ENCODE measurements at places on chromosomes 5 and 9.

GRCh38 chr5:16592255-16592654 lies 24.5 kb downstream of the RETREG1 start:
- no peak for DNase-seq

GRCh38 chr9:7146582-7146981 lies 388.8 kb downstream of the KDM4C start:
- DNase-seq, result no peak

DNA sequence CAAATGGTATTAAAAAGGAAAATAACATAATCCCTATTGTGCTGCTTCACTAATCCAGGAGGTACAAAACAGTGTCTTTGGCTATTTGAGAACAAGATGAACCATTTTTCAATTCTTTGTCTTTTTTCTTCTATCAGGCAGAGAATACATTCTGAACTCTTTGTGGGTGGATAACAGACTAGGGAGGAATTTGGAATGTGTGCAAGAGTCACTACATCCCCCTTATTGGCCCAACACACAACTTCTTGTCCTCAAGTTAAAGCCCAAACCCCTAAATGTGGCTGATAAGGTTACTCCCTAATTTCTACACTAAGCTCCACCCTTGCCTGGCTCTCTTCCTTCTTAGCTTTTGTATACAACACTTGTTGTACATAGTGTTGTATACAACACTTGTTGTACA lies 342.7 kb upstream of the RFX3 start:
- DNase-seq, result no peak

- DNase-seq, result no peak
Measured at GRCh38 chr9:123923377-123923776, 6.5 kb downstream of the DENND1A start.

DNA sequence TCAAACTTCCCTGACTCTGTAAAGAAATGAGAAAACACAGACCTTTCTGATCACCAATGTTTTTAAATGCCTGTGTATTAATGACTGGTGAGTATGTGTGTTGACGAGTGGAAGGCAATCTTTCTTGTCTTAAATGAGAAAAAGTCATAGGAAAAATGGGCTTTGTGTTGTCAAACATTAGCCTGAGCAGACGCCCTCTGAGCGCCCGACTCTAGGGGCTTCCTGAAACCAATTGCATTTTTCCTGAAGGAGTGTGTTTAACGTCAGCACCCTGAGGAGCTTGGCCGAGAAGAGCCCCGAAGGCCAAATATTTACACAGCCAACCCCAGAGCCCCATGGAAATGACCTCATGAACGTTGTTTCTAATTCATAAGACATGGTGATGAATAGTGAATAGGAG lies 154.3 kb downstream of the PHF2 start:
- no peak for DNase-seq

DNA sequence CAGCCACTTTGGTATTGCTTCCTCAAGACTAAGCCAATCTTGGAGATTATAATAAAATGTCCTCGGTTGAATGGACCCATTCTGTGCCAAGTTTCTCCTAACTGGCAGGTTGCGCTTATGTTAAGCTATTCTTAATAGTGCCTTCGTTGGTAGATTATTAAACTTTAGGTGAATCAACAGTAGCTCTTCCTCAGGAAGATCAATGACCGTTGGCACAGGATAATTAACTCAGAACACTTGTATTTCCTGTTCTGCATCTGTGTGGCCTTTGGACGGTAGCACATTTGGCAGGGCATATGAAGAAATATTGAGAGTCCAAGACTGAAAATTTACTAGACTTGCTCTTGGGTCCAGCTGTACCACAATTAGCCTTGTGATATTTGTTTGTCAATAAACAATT lies 402.9 kb downstream of the MLLT3 start:
- DNase-seq, result no peak

- no peak for DNase-seq
Measured at GRCh38 chr5:96031180-96031579, 69.5 kb upstream of the ELL2 start.

- no peak for DNase-seq
Measured at GRCh38 chr5:56443826-56444225, 210.7 kb upstream of the ANKRD55 start.

DNA sequence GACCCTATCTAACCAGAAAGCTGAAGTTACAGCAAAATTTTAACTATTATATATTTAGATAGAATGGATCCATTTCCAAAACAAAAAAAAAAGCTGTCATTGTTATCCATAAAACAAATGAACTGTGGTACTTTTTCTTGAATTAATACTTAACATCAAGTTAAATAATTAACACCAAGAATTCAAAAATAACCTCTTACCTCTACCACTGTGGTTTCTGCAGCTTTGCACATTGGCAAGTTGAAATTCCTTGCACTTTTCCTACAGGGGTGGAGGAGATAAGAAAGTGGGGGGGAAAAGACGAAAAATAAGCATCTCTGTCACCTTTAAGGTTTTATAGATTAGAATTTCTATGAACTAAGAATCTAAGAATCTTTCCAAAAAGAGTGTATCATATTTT lies 30.0 kb downstream of the OXCT1 start:
- no peak for DNase-seq

GRCh38 chr5:145988993-145989392 lies 52.6 kb downstream of the SH3RF2 start:
- DNase-seq, result no peak

- no peak for DNase-seq
Measured at GRCh38 chr5:2224689-2225088, 342.0 kb upstream of the IRX4 start.

GRCh38 chr9:86838519-86839497 lies 108.5 kb downstream of the GAS1 start:
- DNase-seq, result no peak

GRCh38 chr9:17688834-17689233 lies 110.0 kb downstream of the SH3GL2 start:
- no peak for DNase-seq

GRCh38 chr5:77355080-77355479 lies 137.0 kb downstream of the WDR41 start:
- DNase-seq, result no peak

DNA sequence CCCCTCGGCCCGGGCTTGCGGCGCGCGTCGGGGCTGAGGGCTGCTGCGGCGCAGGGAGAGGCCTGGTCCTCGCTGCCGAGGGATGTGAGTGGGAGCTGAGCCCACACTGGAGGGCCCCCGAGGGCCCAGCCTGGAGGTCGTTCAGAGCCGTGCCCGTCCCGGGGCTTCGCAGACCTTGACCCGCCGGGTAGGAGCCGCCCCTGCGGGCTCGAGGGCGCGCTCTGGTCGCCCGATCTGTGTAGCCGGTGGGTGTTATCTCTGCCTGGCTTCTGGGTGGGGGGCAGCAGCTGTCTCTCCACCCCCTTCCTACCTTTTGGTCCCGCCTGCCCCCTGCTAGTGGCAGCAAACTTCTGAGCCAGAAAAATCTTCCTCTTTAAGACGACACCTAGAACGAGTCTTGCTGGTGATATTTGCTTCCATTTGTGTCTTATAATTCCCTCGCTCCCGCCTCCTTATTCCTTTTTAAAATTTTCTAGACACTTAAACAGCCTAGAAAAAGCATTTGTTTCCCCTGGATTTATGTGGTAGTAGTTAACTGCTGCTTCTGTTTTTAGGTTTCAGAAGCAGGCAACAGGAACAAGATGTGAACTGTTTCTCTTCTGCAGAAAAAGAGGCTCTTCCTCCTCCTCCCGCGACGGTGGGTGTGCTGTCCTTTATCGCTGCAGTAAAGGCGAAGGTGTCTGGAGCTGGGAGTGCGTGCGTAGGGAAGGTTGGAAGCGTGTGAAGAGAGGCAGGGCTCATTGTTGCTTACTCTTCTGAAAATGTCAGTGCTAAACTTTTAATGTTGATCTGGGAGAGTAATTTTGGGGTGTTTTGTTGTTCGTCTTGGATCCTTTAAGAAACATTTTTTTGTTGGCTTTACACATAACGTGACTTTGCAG lies 554 bp downstream of the JAK2 start:
- DNase-seq, result no peak
